Globus pallidus (tissue), 1 donor: ENCODE measurements at places on chromosomes 5 and 9.

DNA sequence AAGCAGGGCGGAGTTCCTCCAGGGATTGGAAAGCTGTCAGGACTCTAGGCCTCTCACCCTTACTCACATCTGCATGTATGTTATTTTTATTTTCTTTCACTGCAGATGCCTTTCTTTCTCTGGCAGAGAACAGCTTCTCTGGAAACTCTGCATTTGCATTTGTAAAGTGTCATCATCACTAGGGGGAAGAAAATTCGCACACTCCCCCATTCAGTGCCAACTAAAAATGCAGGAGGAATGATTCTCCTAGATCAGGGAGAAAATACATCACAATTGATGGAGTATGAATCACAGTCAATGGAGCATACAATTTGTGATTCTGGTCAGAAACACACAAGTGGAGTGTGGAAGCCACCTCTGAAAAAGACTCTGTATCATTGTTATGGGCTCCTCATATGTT is 351.4 kb upstream of the FTMT start:
- DNase-seq = no peak

GRCh38 chr5:53041071-53041692 is 52.0 kb downstream of the ITGA2 start:
- DNase-seq = peak; percentile 56

DNA sequence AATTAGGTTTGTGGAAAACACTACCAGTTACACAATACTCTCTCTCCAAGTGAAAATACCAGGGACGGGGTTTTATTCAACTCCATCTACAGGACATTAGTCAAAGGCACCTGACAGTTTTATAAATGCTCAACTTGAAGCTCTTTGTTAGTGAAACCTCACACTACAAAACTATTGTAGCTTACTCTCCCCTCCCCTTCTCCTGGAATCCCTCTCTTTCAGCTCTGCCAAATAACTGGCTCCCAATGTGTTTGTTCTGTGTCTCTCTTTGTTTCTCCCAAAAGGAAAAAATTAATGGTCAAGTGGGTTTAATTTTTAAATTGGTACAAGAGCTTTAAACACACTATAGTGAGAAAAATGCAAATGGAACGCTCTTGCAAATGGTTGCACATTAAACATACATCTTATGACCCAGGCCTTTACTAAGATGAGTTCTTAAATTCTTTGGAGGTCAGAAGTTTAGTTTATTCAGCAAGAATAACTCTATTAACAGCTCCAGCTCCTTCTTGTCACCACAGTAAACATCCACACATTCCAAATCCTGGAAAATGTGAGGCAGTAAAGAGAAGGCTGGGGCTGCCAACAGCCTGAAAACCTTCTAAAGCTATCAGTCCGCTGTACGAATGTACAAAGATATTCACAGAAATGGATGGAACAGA is 48.4 kb downstream of the ZNF608 start:
- DNase-seq = peak; percentile 57

DNA sequence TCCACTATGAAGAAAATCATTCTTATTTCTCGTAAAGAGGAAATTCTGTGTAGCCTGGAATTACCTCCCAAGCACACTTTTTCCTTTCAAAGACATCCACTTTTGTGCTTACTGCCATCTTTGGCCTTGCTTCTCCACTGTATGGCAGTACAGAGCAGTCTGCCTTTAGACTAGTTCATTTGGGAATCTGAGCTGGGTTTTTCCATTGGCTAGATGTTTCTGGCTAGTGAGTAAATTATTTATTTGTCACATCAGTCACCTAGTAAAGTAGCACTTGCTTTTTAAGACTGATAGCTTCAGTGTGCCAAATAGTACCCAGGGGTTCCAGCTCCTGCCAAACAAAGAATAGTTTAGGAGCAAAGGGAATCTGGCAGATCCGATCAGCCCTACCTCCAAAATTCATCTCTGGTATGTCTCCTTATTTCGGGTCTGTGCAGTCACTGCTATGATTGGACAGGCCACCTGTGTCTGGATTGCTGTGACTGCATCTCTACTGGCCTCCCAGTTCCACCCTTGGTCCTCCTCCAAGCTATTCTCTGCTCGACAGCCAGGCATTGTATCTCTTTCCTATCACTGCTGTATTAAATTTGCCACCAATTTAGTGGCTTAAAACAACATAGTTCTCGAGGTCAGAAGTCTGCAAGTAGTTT is 97.6 kb downstream of the NUDT12 start:
- DNase-seq = no peak

GRCh38 chr9:115398313-115398650 is 280.3 kb upstream of the TNC start:
- no peak for DNase-seq

- DNase-seq = no peak
Observed at GRCh38 chr9:85909390-85909789, 31.6 kb upstream of the NAA35 start.

DNA sequence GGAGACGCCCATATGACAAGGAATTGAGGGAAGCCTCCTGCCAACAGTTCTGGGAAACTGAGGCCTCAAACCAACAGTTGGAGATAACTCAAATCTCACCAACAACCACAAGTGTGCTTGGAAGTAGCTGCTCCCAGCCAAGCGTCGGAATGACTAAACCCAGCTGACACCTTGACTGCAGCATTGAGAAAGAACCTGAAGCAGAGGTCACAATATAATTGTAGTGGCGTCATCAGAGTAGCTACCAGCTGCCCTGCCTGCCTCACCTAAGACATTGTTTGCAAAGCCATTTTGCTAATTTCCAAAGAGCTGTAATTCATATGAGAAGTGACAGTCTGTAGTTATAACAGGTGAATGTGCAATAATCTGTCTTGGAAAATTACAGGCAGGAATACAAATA is 40.8 kb upstream of the ANKRD31 start:
- no peak for DNase-seq

DNA sequence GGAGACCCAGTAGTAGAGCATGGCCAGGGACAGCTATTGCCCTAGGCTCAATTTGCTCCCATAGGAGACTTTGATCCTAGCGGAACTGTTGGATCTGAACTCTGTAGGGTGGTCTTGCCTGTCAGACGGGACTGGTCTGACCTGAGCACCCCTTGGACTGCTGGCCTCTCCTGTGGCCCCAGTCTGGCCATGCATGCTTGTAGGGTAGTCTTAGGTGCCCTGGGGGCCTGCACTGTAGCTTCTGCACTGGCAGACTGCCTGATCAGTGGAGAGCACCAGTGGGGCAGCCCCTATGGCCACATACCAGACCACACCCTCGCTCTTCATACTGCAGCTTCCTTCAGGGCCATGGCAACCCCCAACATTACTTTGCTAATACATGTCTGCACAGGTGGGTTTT is 396.1 kb upstream of the GRAMD2B start:
- no peak for DNase-seq

- DNase-seq = no peak
Observed at GRCh38 chr5:107058803-107059202, 611.9 kb downstream of the EFNA5 start.

DNA sequence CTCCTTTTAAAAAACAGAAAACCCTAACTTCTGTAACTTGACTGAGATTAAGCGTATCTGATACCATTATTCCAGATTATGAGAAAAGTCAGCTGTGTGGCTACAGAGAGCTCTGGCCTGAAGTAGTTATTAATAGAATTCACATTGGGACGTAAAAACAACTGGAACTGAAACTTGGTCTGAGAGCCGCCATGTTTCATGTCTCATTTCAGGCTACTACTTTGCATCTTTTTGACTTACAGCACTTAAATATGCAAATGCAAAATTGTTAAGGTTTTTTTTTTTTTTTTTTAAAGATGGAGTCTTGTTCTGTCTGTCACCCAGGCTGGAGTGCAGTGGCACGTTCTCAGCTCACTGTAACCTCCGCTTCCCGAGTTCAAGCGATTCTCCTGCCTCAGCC is 25.2 kb downstream of the MAP3K1 start:
- DNase-seq = no peak

- no peak for DNase-seq
Observed at GRCh38 chr5:172659570-172659908, 18.5 kb downstream of the NEURL1B start.

- no peak for DNase-seq
Observed at GRCh38 chr5:116613445-116613844, 38.8 kb upstream of the SEMA6A start.
